ENCODE measurements at places on chromosomes 3 and 15.
A peak's percentile ranks its signal among the peaks of the same experiment; 100 is the strongest.

GRCh38 chr3:16427103-16427965, 86.2 kb downstream of the RFTN1 start:
- DNase-seq, result peak; percentile 60

- DNase-seq, result no peak
These were observed 102.0 kb upstream of the PLXNA1 start for GRCh38 chr3:126880901-126881300.

DNA sequence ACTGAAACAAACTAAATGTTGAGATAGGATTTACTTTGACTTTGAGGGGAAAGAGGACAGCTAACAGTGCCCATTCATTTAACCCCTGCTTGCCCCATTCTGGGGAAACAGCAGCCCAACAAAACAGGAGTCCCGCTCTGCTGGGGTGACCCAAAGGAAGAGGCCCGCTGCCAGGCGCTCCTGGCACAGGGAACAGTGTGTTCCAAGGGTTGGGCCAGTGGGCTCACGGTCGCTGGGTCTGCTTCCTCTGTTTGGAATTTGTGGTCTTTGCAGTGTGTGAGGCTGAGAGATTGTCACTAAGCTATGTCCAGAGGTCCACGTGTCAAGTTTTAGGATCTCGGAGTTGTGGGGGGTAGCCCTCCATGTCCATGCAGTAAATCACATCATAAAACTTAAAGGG, 250.4 kb upstream of the C2CD4B start:
- no peak for DNase-seq

DNA sequence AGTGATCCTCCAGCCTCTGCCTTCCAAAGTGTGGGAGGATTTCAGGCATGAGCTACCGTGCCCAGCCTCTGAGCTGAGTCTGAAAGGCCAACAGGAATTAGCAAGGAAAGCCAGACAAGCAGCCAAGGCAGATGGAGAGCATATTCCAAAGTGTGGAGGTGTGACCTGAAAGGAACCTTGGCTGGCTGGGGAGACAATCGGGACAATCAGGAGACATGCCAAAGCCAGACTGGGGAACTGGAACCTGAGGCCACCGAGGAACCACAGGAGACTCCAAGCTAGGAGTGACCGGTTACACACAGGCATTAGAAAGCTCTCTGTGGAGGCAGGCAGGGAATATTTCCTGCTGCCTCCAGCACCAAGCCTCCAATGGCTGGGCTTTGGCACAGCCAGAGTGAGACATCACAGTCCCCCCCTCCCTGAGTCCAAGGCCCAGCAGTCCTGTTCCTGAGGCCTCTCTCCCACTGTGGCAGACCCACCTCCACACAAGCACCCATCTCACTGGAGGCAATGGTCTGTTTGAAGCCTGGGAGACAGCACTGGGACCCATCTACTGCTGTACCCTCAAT, 4.5 kb upstream of the C15orf39 start:
- no peak for DNase-seq

All from retinal pigment epithelial cell (primary cell).